ENCODE measurements at places on chromosomes 7 and 10.
A peak's percentile ranks its signal among the peaks of the same experiment; 100 is the strongest.

GRCh38 chr7:36440880-36441279 lies 51.2 kb downstream of the ANLN start:
- no peak for DNase-seq

- no peak for DNase-seq
These were observed 1.8 kb upstream of the PYROXD2 start for GRCh38 chr10:98416606-98417388.

DNA sequence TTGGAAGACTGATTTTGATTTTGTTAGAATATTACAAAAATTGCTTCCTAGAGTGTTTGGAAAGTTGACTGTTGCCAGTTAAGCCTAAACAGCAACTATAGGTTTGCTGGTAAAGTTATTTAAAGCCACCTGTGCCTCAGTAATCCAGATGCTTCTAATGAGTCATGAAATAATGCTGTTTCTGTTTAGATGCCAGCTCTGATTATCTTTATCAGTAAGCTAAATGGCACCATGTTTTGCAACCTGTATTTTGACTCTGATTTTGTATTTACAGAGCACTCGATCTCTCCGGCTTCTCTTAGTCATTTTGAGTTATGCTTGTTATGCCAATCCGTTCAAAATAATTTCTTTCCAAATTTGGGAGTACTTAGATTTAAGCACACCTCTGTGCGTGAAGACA lies 366.1 kb downstream of the EXOC4 start:
- DNase-seq, result no peak

DNA sequence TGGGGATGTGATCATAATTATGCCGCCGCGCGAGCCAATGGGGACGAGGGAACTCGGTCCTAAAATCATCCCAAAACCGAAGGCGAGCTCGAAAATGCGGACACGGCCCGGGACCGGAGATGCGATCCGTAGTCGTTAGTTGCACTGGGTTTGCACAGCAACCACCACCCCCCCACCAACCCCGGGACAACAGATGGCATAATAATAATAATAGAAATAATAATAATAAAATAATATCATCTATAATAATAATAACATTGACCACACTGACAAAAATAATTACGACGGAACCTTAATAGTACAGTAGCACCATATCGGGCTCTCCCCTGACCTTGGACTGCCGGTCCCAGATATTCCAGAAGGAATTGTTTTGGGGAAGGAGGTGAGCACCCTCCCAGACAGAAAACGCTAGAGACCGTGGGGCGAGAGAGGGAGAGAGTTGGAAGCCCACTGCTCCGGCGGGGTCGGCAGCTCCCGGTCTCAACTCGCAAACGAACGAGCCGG lies 1.1 kb upstream of the EMX2 start:
- no peak for DNase-seq

DNA sequence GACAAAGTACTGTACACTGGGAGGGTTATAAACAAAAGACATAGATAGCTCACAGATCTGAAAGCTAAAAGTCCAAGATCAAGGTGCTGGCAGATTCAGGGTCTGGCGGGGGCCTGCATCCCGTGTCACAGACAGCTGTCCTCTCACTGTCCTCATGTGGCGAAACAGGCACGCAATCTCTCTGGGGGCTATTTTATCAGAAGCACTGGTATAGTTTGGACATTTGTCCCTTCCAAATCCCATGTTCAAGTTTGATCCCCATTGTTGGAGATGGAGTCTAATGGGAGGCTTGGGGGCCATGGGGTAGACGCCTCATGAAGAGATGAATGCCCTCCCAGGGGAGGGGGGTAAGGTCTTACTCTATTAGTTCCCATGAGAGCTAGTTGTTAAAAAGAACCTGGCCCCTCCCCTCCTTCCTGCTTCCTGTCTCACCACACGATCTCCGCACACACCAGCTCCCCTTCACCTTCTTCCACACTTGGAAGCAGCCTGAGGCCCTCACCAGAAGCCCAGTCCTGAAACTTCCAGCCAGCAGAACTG lies 72.5 kb upstream of the UCN3 start:
- no peak for DNase-seq

DNA sequence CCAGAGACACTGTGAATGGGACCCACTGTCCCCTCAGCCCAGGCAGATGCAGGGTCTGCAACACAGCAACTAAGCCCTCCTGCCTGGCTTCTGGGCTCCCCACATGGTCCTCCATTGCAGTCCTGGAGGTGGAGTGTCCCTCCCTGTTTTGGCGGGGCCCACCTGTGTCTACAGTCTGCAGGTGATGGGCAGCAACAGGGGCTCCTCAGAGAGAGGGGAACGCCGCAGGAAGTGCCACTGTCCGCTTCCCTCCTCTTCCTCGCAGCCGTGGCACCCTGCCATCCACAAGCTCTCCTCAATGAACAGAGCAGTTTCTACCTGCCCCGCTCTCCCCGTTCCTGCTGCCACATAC lies 9.3 kb downstream of the CAMK2G start:
- no peak for DNase-seq

DNA sequence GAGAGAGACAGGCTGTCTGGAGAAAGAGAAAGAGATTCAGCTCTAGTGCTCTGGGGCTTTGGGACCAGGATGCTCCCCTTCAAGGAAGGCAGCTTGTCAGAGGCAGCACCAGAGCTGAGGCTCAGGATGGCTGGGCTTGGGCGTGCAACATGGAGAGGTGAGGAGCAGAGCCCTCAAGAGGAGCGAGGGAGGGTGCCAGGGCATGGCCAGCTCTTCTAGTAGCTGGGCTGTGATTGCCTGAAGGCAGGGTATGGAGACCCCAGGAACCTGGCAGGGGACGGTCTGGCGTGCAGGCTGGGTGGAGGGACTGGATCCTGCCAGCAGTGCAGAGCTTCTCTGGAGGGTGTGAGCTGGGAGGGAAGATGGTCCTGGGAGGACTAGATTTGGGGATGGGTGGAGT lies 40.2 kb downstream of the ANTXRL start:
- no peak for DNase-seq

GRCh38 chr7:152881893-152882292 lies 122.3 kb downstream of the ACTR3B start:
- DNase-seq, result no peak

GRCh38 chr10:69362471-69362954 lies 54.2 kb downstream of the TACR2 start:
- DNase-seq, result no peak

GRCh38 chr10:92517034-92517655 lies 56.7 kb downstream of the IDE start:
- peak; percentile 40 for DNase-seq

GRCh38 chr10:22244001-22244400 lies 26.2 kb upstream of the EBLN1 start:
- DNase-seq, result no peak

DNA sequence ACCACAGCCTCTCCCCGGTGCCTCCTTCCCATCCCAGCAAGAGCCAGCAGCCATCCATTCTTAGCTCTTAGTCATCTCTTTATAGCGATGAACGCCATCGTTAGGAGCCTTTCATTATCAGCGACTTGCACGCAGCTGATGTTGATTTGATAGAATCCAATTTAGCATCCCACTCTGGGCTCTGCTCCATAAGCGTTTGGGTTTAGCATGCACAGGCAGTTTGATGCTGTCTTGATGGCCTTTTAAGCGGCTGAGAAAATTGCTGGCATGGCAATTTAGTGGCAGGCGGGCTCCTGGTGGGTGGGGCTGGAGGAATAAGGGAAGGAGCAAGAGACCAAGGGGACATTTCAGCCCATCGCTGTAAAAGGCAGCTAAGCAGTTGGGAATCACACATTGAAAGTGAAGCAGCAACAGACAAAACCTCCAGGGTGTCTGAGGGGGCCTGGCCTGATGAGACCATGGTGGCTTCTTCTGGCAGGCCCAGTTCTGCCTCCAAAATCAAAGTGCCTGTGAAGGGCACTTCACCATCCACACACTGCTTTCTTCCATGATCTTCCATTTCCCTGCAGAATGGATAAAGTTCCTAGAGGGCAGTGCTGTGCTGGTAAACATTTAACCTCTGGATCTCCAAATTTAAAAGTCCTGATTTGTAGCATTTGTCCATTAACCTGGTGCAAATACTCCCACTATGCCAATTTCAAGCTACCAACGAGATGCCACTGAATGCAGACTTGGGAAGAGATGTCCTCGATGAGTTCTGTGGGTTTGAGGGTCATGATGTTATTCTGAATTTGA lies 107.8 kb upstream of the PLXNA4 start:
- no peak for DNase-seq

- DNase-seq, result no peak
These were observed 386.5 kb upstream of the SEMA3D start for GRCh38 chr7:85573346-85573745.

DNA sequence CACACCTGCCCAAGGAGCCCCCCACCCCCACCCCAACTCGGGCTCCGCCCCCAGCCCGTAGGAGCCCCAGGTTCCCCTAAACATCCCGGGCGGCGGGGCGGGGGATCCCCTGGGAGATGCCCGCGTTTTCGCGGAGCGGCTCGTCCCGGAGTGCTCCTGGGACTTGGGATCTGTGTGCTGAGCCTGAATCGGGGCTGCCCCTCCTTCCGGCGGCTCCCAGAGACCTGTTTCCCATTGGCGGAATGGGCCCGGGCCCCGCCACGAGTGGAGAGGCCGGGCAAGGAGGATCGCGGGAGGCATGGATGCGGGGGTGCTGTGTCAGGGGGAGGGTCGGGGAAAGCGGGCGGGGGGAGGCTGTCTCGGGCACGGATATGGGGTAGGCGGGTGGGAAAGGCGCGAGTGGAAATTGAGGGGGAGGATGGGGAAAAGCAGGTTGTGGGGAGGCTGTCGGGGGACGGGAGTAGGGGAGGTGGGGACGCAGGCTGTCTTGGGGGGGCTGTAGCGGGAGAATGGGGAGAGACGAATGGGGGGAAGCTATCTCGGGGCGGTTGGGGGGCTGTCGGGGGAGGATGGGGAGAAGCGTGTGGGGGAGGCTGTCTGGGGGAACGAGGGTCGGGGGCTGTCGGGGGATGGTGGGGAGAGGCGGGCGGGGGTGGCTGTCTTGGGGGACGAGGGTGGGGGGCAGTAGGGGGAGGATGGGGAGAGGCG lies 572 bp upstream of the BHLHA15 start:
- DNase-seq, result no peak

DNA sequence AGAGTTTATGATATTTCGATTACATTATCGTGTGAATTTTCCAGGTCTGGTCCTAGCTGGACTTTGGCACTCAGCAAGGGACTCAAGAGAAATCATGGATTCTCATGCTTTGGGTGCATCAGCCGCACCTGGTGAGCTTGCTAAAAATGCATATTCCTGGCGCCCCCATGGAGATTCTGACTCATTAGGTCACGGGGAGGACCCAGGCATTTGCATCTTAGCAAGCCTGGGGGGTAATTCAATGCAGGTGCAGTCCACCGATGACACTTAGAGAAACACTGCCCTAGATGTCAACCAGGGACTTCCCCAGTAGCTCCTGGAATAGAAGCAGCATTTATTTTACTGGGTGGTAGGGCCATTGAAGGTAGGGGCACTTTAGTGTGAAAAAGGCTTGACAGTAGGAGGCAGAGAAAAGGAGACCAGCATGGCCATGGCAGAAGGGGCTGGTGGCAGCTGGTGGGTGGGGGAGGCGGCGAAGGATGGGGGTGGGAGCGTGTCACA lies 29.9 kb upstream of the PDCD4 start:
- no peak for DNase-seq

- no peak for DNase-seq
These were observed 446.5 kb upstream of the NRP1 start for GRCh38 chr10:33780961-33781360.

DNA sequence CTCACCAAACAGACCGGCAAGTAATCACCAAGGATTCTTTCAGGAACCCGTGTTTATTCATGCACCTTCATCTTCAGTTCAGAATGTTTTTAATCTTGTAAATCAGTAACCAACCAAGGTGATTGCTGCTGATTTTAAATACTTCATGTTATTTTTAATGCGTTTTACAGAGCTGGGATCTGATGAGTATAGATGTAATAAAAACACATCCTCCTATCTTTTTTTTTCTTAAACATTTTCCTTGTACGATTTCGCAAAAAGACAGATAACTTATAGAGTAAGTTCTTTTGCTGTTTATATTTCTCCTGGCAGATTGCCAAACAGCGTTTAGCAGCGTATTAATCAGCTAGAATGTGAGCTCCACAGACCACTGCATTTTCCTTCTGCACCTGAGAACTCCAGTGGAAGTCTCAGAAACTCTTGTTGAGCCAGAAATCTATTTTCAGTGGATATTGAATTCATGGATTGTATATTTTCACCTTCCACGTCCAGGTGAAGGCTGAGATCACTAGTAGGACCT lies 397.8 kb upstream of the NRP1 start:
- DNase-seq, result peak; percentile 63

DNA sequence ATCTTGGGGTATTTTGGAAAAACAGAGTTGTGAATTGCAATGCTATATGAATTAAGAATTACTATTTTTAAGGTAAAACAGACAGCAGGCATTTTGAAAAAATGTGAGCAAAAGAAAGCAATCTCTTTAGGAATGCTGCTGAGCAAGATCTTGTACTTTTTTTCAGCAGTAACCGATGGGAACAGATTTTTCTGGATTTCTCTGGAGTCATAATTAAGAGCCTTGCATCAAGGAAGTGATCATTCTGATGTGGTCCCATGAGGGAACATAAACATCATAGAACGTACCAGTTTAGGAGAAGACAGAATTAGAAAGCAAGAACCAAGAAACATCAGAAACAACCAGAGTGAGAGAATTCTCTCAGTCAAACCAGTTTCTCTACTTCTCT lies 157.0 kb upstream of the AGR3 start:
- no peak for DNase-seq

DNA sequence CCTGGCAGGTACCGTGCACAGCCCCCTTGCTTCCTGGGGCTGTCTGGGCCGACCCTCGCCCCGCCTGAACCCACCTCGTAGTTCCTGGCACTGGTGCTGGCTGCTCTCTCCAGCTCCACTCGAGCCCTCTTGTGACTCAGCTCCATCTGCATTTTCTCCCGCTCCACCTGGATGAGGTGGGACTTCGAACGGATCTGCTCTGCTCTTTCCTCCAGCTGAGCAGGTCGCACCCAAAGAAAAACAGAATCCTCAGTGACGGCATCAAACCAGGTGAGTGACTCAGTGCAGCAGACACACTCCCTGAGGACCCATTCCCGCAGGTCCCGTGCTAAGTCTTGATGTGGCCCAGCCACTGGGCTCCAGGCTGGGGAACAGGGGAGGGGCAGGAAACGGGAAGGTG lies 7.4 kb downstream of the MAD1L1 start:
- DNase-seq, result no peak

DNA sequence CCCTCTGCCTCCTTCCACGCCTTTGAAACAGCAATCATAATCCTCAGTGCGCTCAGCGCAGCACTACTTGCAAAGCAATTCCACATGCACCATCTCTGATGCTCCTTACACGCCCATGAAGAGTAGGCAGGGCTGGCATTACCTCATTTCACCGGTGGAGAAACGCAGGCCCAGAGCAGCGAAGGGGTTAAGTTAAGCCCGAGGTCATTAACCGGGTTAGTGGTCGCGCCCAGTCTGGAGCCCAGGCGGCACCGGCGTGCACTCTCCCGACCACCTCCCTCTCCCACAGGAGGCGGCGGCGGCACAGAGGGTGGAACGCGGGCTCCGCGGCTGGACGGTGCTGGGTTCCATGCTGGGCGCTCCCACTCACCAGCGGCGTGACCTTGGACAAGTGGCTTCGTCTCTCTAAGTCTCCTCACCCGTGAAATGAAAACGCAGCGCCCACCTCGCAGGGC lies 515 bp downstream of the FASTK start:
- no peak for DNase-seq

- no peak for DNase-seq
These were observed 53.9 kb upstream of the CREB5 start for GRCh38 chr7:28358423-28358868.

- DNase-seq, result no peak
These were observed 19.7 kb downstream of the BNIP3 start for GRCh38 chr10:131961777-131962662.

Measured in renal cortex interstitium (tissue), 15 donors.